Stimulated activated naive CD8-positive, alpha-beta T cell treated with anti-CD3 and anti-CD28 coated beads, Interleukin-15, amount 100 ng/mL, for 72 hours (primary cell): ENCODE measurements at places on chromosomes 7 and 10.

GRCh38 chr10:31678575-31679516, 249.8 kb downstream of the ARHGAP12 start:
- DNase-seq, result no peak

GRCh38 chr7:111232249-111233084, 141.5 kb downstream of the LRRN3 start:
- no peak for DNase-seq

DNA sequence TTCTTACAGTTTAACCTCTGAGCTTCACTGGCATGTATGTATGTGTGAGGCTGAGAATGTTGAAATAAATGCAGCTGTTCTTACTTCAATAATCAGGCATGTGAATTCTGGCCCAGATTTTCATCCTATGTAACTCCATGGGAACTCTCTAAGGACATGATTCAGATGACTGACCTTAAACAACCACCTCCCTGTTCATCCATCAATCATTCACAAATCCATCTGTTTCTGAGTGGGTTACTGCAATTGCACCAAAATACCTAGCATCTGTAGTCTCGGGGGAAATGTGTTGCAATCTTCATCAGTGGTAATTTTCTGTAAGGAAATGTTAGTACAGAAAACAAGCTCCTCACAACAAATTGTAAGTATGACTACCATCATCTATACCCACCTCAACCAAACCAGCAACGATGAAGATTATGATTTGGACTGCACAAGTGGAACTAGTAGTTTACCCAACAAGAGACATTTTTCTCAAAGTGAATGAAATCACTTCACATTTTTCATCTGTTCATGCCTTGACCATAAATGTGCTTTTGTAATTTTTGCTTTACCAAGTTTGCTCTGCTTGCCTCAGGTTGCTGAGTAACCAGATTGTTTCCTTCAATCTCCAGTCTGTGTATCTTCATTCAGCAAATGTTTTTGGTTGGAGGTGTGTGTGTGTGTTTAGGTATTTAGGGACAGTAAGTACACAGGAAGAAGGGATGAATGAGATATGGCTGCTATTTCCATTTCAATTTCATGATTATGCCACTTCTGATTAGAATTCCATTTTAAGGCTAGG, 65.7 kb upstream of the FZD8 start:
- DNase-seq, result no peak

GRCh38 chr10:62653254-62653653, 151.3 kb upstream of the ADO start:
- no peak for DNase-seq

- DNase-seq, result no peak
Observed at GRCh38 chr7:45446195-45446944, 127.8 kb upstream of the ADCY1 start.

DNA sequence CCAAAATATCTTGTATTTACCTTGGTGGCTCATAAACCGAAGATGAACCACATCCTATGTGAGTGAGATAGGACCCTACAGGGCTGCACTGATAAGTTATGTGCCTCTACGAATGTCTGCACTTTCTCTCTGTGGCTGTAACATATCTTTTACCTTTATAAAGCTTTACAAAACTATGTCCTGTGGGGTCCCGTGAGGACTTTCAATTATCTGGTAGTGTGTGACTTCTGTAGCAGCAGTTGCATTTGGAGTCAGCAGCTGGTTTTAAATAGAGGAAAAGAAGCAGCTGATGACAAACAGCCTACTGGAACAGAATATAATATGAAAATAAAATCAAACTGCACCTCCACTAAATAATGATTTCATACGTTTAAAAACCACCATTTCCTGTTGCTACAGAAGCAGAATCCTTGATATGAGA, 222.4 kb upstream of the GNAI1 start:
- no peak for DNase-seq

GRCh38 chr10:125231813-125232475, 71.6 kb upstream of the CTBP2 start:
- DNase-seq, result no peak

DNA sequence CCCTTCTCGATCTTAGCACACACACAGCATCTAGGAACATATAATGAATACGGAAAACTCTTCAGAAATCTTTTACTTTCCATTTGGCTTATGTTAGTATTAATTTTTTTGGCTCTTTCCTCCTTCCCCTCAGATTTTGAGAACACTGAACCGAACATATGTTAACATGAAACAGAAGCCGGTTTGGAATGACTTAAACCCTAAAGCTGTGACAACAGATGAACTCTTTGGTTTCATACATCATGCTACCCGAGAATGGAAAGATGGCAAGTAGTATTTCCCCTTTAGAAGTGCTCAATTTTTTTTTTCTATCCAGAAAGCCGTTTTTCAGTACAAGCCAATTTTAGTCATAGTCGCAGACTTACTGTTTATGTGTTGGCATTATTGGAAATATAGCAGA, 164.7 kb downstream of the DNAH11 start:
- DNase-seq, result no peak

DNA sequence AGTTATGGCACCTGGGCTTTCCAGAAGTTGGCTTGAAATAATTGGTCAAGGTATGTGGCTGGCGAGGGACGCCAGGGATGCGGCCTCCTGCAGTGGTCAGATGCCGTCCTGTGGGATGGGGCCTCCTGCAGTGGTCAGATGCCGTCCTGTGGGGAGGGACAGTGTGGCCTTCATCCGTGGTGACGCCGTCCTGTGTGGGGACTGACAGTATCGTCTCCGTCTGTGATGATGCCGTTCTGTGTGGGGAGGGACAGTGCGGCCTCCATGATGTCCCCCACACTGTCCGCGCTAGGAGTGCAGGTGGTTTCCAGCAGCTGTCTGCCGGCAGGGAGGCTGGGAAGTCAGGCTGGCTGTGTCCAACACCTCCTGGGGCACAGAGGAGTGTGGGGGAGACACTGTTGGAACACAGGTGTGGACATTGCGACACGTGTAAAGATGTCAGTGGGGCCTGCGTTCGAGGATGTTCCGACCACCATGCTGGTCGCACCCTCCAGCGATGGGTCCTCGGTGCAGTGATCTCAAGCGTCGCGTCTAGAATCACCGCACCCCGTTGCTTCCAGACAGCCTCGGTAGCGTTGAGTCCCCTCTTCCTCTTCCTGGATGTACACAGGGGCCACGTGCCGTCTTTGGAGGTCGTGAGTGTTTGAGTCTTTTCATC, 52.6 kb downstream of the INPP5A start:
- no peak for DNase-seq
